ENCODE measurements at places on chromosomes 1 and 21.
A peak's percentile ranks its signal among the peaks of the same experiment; 100 is the strongest.

DNA sequence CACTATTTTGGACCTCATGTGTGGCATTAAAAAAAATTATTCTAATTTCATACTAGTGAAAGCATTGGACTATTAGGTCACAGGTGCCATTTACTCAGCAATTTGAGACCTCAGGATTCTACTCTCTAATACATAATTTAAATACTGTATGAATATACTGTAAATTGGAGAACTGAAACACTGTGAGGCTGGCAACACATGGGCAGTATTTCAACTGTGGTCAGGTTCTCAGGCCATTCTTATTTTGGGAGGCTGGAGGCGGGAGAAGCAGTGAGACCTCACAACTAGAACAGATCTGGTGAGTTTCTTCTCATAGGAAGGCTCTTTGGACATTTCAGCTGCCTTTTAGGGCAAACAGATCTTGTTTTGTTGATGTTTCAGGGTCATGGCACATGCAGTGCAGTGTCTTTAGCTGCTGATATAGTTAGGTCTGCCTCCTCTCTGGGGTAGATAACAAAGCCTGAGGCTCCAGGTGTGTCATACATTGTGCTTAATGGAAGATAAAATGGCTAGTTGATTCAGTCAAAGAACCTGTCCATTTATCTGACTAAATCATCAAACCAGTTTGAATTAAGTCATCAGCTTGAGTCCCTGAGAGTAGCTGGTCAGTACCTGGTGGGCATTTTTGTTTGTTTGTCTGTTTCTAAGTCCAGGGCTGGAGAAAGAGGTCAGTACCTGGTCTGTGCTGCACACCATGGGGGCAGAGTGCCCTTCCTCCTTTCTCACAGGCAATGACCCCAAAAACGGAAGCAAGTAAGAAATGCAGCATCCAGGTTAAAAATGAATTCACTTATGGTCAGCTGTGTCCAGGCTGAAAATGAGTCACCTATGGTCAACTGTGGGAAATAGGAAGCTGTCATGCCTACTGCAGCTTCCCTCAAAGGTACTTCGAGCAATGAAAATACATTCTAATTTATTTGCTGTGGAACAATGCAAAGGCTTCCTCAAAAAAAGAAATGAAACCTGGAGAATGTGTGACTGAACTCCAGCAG is 216.2 kb downstream of the SDCCAG8 start:
- no peak for DNase-seq

DNA sequence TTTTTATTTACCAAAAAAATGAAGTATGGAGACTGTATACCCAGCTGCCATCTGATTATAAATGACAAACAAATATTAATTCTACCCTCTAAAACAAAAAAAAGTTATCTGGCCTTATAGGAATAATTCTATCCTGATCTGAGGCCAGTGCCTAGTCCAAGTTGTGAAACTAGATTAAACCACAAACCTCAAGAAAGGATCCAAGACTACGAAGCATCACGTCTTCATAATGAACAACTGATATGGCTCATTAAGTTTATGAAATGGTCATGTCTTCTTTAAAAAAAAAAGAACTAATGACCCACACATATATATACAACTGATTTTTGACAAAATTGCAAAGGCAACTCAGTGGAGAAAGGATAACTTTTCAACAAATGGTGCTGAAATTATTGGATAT is 32.4 kb upstream of the CTTNBP2NL start:
- no peak for DNase-seq

GRCh38 chr1:169060919-169061639 is 45.4 kb upstream of the ATP1B1 start:
- peak; percentile 90 for DNase-seq

DNA sequence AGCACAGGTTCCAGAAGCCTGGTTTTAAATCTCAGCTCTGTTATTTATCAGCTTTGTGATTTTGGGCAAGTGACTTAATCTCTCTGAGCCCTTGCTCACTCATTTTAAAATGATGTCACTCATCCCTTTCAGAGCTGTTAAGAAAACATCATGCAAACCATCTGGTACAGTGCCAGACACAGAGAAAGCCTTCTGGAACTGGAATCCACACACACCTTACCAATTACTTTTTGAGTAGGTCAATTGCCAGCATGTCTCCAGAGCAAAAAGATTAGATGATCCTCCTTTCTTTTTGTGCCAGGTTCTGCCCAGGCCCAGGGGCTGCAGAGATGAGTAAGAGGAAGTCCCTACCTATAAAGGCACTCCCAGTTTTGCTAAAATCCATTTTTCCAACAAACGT is 61.3 kb downstream of the ROR1 start:
- DNase-seq, result no peak

- no peak for DNase-seq
These were observed 18.4 kb upstream of the JAK1 start for GRCh38 chr1:64984737-64985136.

DNA sequence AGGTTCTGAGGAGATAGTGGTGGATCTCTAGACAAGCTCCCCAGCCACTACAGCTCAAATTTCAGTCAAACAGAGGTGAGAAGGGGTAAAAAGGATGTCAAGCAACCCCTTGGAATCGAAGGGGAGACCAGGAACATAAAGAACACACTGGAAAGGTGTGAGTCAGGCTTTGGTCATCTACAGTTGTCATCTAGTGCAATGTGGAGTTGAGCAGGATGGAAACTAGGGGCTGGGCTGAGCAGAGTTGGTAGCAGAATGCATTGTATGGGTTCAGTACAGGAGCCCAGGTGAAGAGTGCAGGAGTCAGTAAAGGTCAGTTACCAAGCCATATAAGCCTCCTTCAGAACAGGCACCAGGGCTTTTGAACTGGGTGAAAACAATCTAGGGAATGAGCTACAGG is 52.7 kb upstream of the VAV3 start:
- no peak for DNase-seq

- no peak for DNase-seq
These were observed 739.1 kb downstream of the MATN1 start for GRCh38 chr1:29984166-29984861.

GRCh38 chr1:20494609-20495311 is 8.8 kb upstream of the CAMK2N1 start:
- no peak for DNase-seq

DNA sequence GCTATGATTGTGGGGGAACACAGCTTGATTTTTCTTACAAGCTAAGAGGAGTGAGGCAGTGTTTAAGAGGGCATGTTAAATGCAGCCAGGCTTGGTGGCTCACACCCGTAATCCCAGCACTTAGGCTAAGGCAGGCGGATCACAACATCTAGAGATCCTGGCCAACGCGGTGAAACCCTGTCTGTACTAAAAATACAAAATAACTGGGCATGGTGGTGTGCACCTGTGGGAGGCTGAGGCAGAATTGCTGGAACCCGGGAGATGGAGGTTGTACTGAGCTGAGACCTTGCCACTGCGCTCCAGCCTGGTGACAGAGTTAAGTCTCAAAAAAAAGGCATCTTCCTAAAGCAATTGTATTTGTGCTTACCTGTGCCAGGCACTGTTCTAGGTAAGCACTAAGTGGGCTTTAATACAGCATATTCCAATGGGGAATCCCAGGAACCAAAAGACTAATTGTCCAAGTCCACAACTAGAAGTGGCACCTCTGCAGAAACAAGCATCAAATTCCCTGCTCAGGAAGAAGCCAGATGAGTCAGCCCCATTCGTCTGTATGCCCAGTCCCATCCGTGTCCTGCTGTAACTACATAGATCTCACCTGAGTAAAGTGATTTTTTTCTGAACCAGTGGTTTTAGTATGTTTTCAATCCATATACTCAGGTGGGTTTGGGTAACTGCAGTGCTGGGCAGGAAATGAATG is 4.6 kb downstream of the RCC1 start:
- DNase-seq, result no peak

DNA sequence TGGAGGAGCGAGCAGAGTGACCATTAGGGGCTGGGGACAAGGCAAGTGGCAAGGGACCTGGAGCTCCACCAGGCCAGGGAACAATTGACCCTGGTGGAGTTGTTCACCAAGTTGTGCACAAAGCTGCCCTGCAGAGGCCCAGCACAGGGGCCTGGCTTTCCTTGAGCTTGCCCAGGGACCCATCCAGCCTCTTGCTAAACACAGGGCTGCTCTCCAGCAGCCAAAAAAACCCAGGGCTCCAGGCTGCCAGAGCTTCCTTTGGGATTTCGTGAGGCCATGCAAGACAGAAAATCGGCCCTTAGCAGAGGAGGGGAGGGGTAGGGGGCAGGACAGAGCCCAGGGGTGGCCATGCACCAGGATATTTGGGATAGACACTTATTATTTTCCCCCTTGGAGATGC is 32.6 kb downstream of the LRP8 start:
- no peak for DNase-seq

- no peak for DNase-seq
These were observed 37.6 kb downstream of the FCRL2 start for GRCh38 chr1:157739229-157739901.

GRCh38 chr1:221069178-221069903 is 190.1 kb downstream of the HLX start:
- DNase-seq, result peak; percentile 93

DNA sequence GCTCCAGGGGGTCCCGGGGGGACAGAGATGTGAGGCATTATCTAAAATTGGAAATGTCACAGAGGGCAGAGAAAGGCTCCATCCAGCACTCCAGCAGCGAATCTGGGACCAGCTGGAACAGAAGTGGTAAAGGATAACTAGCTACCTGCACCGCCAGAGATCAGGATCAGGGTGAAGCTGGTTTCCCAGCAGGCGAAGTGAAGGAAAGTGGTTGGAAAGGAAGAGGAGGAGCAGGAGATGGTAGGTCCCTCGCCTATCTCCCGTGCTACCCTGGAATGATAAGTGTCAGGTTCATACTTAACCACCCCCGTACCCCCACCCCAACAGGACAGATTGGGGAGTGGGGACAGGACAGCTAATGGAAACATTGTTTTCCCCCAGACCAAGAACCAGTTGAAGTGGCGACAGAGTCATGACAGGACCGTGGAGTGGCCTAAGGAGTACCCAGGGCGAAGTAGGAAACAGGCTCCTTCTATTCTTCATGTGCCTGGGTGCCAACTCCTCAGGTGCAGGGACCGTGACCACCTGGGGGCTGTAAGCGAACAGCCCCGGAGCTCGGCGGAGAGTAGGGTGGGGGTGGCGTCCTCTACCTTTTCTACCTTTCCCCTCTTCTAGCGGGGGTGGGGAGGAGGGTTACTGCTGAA is 717 bp downstream of the B4GALT3 start:
- no peak for DNase-seq

DNA sequence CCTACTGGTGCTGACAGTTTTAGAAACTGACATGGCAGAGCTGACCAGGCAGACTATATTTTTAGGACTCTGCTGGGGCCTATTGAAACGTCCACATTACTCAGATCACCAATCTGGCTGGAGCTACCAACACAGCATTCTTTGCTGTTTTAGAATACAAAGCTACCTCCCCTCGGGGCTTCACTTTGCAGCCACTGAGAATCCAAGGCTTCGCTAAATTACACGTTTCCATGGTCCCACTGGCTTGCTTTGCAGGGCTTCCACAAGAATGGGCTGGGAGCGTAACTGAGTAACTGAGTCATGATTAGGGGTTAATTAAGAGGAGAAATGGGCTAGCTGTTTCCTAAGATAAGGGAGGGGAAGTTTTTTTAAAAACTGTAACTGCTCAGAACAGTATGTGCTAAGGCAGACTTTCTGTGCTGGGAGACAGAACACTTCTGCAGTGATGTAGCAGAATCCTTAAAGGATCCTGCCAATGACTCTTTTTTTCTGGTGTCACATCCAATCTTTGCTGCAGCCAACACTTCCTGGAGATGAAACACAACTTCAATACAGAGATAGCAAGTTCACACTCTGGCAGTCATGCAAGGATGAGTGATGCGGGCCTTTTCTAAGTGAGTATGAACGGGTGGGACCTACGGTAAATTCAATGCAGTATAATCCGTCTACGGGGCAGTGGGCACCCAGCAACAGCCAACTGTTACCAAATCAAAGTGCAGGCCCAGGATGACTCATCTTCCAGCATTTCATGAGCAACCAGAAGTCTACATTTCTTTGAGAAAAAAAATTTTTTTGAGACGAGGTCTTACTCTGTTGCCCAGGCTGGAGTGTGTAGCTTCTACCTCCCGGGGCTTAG is 21.5 kb downstream of the NDUFS5 start:
- no peak for DNase-seq

DNA sequence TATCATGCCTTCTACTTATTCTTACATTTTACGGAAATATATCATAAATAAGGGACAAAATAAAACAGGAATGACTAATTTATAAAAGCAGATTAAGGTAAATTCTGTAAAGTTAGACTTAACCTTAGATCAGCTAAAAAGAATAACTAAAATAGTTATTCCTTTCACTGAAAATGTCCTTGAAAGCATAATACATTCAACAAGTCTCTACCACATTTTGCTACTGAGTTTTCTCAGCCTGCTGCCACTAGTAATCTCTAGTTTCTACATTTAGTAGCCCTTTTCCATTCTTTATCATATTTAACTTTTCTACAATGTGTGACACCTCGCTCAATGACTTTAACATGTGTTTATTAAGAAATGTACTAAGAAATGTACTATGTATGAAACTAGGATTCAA is 89.0 kb downstream of the DENND1B start:
- DNase-seq, result no peak

GRCh38 chr1:5693568-5693967 is 298.7 kb downstream of the NPHP4 start:
- no peak for DNase-seq

- DNase-seq, result no peak
These were observed 4.8 kb downstream of the PTTG1IP start for GRCh38 chr21:44868707-44869106.

DNA sequence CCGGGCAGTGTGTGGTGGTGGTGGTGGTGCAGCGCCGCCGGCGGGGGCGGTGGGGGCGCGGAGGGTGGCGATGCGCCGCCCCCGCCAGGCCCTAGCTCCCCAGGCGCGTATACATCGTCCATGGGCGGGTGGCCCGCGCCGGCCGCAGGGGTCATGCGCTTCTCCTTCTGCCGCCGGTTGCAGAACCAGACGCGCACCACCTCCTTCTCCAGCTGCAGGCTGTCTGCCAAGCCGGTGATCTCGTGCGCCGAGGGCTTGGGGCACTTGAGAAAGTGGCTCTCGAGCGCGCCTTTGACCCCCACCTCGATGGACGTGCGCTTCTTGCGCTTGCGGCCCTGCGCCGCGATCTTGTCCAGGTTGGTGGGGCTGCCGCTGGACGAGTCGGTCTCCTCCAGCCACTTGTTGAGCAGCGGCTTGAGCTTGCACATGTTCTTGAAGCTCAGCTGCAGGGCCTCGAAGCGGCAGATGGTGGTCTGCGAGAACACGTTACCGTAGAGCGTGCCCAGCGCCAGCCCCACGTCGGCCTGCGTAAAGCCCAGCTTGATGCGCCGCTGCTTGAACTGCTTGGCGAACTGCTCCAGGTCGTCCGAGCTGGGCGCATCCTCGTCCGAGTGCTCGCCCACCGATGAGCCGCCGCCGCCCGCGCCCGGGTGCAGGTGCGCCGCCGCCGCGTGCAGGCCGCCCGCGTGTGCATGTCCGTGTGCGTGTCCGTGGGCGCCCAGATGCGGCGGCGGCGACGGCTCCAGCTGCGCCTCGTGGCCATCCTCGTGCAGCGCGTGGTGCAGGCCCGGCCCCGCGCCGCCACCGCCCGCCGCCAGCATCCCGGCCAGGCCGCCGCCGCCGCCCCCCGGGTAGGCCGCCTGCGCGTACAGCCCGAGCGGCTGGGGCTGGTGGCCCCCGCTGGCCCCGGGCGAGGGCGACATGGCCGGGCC is 926 bp downstream of the POU3F1 start:
- no peak for DNase-seq

GRCh38 chr1:235935235-235936225 is 68.8 kb upstream of the LYST start:
- no peak for DNase-seq
